ENCODE measurements at places on chromosomes 7 and 10.
A peak's percentile ranks its signal among the peaks of the same experiment; 100 is the strongest.

DNA sequence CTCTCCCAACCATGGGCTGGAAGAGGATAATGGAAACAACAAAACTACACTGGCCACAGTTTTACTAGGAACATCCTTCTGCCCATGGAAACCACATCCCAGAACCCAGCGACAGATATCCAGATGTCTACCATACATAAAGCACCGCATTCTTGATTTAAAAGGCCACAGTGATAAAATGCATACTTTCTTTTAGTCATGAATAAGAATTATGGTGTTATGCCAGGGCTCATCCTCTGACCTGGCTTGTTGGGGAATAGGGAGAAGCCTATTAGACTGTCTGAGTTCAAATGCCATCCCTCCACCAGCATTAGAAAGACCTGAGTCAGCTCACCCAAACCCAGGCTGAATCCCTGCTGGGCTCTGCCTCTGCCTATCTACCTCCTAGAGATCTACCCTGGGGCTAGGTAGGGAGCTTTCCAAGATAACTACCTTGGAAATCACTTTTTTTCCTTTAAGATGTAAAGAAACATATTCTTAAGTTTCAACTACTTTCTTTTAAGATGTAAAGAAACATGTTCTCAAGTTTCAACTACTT, 5.2 kb downstream of the ABCA13 start:
- no peak for DNase-seq

- DNase-seq: no peak
These were observed 50.3 kb upstream of the RSU1 start for GRCh38 chr10:16867556-16867955.

DNA sequence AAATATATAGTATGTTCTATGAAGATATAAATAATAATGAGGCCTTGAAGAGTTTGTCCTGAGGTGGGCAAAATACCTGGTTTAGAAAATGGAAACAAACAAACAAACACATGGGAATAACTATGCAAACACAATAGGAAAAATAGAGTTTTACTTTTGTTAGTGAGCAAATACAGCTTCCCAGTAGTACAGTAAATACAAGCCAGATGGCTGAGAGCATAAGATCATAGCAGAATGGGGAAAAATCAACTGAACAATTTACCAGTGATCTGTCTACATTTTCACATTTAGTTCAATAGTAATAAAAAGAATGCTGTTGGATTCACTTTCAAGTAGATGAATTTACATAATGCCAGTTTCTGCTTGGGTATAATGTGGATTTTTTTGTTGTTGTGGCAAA, 45.1 kb downstream of the ADD3 start:
- no peak for DNase-seq

GRCh38 chr7:78039790-78040776, 241.5 kb downstream of the PHTF2 start:
- peak; percentile 28 for DNase-seq

GRCh38 chr7:2566890-2567678, 8.3 kb downstream of the IQCE start:
- no peak for DNase-seq

- DNase-seq: no peak
These were observed 30.4 kb downstream of the KLRG2 start for GRCh38 chr7:139452958-139453672.

DNA sequence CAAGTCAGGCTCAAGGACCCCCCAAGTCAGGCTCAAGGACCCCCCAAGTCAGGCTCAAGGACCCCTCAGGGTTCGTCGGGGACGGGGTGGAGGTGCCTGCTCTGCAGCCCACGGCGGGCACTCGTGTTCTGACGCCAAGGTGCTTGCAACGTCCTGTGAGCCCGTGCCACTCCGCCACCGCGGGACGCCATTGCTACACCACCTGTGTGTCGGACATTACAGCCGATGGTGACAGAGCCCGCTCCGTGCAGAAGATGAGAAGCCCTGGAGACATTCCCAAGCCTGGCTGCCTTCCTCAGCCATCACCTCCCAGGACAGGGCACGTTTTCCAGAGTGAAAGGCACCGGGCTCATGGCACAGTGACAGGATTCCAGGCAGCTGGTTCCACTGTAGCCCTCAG, 97.7 kb upstream of the DNAAF5 start:
- DNase-seq: no peak

DNA sequence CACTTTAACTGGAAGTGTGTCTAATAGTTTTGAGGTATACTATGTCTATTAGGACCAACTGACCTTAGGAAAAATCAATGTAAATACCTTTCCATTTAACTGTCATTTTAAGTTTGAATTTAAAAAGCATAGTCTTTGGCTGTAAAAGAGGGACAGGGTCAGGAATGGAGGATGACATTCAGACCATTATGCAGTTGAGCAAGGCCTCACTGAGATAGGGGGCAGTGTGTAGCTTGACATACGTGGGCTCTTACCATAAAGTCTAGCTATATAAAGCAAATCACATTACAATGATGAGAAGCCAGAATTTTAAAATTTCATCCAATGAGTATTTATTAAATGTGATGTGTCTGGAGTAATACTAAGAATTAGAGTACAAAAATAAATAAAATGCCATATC, 17.9 kb downstream of the PALS2 start:
- DNase-seq: no peak

DNA sequence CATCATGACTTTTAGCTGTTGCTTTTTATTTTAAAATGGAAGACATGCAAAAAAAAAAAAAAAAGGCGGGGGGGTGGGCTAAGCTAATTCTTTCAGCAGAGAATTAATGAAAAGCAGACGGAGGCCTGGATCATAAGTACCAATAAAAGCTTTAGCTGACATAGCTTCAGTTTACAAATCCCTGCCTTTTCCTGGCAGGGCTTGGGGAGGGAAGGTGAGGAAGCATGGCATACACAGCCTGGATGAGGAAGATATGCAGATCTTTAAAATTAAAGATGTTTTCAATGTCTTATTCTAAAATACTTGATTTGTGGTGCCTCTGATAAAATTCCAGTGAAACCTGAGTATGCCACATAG, 57.0 kb downstream of the ICA1 start:
- DNase-seq: no peak

DNA sequence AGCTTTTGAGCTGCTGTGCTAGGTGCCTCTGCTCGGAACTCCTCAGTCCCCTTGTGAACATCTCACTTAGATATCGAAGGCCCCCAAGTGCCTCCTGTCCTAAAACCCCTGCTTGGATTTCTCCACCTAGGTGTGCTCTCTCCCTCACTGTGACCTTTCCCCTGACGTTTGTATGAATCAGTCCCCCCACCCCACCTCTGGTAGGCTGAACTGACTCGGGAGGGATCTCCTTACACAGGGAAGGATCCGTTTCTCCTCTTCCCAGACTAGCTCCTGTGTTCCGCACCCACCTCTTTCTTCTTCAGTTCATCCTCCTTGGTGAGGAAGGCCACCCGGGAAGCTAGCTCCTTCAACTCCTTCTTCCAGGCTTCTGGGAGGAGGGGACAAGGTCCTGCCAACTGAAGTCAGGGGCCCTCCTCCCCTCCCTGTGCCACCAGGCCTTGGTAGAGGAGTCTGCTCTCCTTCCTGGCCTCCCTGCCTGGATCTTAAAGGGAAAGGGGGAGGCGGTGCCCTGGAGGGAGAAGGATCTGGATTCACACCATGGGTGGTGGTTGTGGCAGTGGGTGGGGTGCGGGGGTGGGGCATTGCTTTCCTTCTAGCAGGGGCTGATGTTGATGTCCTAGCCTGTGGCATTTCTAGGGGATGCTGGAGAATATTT, 6.8 kb downstream of the TBATA start:
- DNase-seq: no peak

DNA sequence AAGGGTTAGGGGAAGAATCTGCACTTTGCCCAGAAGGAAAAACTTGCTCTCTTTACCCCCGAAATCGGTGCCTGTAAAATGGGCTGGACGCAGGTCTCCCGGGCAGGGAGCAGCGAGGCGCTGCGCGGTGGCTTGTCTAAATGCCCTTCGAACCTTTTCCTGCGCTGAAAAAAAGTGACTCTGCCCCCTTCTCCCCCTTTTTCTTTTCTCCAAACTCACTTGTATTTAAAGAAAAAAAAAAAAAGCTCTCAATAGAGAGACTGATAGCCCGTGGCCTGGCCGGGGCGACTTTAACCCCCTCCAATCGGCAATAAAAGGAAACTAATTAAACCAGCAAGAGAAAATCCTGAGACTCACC, 286 bp downstream of the SP8 start:
- DNase-seq: no peak

DNA sequence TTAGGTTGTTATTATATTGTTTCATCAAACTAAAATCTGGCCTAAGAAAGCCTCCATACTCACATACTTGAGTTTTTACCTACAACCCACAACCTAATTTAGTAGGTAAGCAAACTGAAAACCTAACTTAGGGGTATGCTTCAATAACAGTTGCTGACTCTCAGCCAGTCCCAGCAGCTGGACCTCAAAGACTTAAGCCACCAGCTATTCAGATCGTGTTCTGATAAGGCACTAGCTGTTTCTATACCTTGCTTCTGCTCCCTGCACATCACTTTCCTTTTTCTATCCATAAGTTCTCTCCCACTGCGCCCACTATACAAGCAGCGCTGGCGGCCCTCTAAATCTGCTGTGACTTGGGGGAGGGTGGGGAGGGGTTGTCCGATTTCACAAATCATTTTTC, 42.3 kb downstream of the SUGCT start:
- no peak for DNase-seq

All from stimulated activated CD4-positive, alpha-beta T cell treated with anti-CD3 and anti-CD28 coated beads, Interleukin-12 subunit alpha, Interleukin-12 subunit beta, amount 100 ng/mL, for 4 hours (primary cell).